ENCODE measurements at places on chromosomes 4 and X.
A peak's percentile ranks its signal among the peaks of the same experiment; 100 is the strongest.

DNA sequence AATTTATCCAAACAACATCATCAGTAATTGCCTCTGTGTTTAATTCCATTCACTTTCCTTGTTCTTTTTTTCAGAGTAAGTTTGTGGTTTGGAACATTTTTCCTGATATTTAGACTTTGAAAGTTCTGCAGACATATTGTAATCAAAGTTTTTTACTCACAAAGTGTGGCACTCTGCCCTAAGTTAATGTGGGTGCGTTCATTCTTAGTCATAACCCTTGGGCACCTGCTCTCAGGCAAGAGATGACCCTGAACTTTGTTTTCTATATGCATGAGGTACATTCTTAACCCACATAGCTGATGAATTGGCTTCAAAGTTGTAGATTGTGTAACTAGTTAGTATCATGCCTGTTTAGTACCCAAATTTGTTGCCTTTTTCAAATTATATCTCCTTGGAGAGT is 424.3 kb downstream of the GRXCR1 start:
- DNase-seq = no peak

- no peak for DNase-seq
Measured at GRCh38 chrX:105307762-105308161, 87.3 kb upstream of the TEX13A start.

DNA sequence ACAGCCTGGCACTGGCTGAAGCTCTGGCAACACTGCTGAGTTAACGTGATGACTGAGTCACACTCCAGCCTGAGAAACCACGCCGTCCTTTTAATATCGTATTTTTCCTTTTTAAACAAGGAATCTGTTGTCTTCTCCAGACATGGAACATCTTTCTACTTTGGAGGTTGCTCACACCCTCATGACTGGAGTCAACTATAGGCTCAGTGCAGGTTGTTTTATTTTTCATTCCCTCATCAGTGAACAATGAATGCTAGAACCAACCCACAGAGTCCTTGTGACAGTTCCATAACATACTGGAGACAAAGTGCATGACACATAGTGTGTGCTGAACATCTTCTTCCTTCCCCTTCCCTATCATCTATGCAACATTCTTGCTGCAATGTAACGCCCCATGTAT is 76.8 kb upstream of the CPEB2 start:
- DNase-seq = no peak

DNA sequence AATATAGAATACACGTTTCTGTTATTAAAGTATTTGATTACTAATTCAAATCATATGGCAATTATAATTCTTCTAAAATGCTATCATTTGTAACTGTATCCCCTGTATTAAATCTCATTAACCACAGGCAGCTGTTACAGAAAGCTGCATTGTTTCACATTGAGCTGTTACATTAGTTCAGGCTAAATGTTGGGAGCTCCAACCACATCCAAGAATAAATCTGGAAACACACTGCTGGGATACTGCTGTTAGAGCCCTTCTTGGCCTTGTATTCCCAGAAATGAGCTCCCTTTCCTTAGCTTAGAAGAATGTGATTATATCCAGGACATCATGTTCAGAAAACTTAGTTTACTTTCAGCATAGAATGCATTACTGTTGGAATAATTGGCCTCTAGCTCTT is 48.2 kb downstream of the GUCY1B1 start:
- no peak for DNase-seq

DNA sequence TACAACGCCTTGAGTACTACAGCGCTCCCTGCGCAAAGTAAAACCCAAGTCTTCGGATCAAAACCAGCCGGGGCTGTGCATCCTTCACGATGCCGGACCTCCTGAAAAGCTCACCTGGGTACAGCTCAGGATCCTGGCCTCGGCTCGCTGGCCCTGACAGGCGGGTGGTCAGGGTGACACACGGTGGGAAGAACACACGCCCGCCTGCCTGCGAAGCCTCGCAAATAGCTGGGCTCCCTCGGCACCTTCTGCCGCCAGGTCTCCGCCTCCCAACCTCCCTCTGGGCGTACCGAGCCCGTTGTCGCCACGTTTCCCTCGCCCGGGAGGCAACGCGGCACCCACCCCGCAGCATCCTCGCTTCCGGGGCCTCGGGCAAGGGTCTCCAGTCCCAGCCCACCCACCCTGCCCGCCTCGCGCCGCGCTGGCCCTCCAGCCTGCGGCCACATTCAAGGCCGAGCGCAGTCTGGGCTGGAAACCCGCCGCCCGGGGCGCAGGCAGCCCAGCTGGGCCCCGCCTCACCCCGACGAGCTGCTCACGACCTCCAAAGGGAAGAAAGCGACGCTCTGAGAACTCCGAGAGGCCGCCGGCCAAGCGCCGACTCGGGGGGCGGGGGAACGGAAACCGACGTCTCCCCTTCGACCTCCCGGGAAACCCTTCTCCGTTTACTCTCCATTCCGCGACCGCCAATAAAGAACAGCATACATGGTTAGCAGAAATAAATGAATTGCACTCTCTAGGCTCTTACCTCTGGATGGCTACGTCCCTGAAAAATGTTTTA is 511 bp downstream of the PPM1K start:
- peak; percentile 54 for DNase-seq

DNA sequence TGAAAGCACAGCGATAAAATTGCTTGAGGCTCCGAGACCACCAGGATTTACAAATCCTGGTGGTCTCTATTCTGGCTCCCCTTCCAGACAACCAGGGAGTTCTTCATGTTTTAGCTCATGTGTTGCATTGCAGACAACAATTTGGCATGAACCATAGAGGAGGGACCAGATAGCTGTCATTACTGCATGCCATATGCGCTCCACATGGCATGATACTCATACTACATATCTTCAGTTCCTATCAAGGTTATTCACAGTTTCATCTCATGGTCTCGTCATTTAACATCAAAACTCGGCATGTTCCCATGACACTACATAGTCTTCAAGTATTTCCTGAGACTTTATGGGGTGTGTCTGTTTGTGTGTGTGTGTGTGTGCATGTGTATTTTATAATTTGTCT is 220.3 kb downstream of the OR13H1 start:
- no peak for DNase-seq

DNA sequence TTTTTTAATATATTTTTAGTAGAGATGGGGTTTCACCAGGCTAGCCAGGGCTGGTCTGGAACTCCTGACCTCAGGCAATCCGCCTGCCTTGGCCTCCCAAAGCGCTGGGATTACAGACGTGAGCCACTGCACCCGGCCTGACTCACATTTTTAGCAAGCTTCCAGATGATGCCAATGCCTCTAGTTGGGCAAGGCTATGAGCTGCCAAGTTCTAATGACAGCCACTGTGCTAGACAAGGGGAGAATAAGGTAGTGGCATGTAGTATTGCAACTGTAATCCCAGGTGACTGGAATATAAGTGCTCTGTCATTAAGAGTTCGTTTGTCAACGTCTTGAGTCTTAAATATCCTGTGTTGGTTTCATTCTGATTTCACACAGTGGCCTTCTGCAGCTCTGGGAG is 96.7 kb downstream of the SLIT2 start:
- DNase-seq = no peak
